ENCODE measurements at places on chromosomes 5 and 9.

DNA sequence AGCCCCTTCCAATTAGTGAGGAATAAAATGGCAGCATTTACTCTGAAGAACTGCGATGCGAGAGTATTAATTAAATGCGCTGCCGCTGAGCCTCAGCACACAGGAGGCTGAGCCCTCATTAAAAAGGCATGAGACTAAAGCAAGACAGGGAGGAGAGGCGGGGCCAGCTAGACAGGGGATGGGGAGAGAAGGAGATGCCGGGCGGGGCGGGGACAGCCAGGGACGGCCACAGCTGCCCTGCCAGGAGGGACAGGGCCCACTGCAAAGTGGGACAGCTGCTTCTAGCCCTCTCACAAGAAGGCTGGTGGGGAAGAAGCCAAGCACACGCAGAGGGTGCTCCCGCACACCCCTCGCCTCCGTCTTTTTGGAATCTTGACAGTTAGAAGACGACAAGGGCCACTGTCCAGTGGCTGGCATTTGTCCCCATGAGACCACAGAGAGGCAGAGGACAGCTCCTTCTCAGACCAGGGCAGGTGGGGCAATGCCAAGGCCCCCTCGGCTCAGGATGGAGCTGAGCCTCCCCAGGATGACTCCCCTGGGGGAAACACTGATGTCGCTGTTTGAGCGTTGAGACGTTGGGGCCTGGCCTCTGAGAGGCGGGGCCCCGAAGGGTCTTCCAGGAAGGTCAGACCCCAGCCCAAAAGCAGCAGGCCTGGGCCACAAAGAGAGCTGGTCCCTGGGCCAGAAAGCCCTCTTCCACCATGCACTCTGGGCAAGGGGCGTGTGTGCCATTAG, 26.9 kb downstream of the ADAMTS2 start:
- DNase-seq, result no peak

- DNase-seq, result no peak
These were observed 34.8 kb downstream of the CAMK2A start for GRCh38 chr5:150254774-150255173.

DNA sequence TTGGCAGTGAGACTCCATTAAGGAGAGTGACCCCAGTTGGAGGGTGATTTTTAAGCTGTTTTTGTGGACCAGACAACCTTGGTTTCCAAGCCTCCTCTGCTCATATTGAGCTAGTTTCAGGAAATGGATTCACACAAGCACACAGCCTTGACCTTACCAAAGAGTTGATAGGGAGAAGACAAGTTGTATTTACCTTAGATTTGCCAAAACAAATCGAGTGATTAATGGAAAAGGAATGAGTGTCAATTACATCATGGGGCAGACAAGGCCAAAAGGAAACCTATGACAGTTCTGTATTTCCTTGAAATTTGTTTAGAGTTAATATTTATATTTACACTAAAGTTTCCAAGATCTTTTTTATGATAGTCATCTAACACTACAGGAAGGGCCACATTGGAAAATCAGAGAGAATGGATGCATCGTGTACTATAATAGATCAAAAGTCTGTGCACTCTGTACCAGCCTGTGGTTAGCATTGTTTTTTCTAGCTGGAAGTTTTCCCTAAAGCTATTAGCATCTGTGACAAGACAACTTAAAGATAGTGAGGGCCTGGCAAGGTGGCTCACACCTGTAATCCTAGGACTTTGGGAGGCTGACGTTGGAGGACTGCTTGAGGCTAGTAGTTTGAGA, 86.0 kb upstream of the FER start:
- no peak for DNase-seq

- DNase-seq, result peak; percentile 22
These were observed at the start of gene ZNF462 for GRCh38 chr9:106862821-106863720. Gene ZNF462, plus strand, starts transcription at chr9:106863166. Its CDS starts 60,218 bp downstream, at chr9:106923384.

- DNase-seq, result no peak
These were observed 313.0 kb upstream of the NREP start for GRCh38 chr5:112070022-112070421.

- no peak for DNase-seq
These were observed 224.9 kb downstream of the CACNA1B start for GRCh38 chr9:138102246-138103051.

DNA sequence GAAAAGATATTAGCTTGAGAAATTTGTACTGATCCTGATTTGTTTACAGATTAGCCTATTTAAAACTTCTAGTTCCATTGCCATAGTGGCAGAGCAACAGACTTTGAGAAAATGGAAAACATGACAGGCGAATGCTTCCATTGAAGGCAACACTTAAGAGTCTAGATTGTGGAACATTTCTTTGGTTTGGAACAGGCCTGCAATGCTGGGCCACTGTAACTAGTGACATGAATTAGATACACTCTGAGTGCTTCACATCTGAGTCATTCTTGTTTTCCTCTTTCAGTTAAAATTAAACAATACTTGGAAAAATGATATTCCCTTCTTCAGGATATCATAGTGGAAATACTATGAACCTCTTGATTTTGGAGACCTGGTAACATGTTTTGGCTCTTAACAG, 453.6 kb upstream of the TUSC1 start:
- no peak for DNase-seq

DNA sequence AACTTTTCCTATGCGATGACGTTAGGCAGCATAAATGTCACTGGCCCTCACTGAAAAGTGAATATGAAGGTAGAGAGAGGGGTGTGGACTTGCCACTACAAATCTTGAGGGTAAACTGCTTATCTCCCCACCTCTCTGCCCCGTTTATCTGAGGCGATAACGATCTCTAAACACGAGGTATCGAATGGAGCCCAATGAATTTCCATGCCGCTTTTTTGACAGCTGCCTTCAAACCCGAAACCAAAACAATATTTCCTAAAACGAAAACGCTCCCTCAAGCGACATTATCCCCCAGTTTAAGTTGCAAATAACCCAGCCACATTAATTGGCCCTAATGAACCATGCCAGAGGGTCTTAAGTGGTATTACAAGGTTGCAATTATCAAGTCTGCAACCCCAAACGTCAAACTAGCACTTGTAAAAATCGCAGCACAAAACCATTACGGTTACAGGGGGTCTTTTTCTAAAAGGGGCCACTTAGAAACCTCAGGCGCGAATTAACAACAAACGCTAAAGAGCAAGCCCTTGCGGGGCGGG, 1.4 kb downstream of the NR3C1 start:
- no peak for DNase-seq

DNA sequence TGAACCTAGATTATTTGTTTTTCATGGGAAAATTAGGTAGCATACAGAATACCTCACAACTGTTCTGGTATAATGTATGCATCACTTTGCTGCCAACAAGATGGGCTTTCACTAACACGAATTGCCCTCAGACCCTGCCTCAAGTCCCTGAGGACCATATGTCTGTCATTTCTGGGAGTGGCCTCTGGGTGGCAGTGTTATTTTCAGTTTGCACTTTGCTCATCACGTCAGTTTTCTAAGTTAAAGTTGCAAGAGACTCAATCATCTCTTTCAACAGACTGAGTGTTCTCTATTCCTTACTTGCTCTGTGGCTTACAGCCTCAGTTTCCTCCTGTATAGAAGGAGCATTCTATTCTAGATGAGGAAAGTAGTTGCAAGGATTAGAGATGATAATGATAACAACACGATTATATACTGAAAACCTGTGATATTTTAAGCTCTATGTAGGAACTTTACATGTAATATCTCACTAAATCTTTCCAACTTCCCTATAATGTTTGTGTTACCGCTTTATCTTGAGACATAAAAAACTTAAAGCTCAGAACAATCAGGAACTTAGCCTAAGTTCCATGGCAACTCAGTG, 55.7 kb downstream of the TSSK1B start:
- DNase-seq, result peak; percentile 66

DNA sequence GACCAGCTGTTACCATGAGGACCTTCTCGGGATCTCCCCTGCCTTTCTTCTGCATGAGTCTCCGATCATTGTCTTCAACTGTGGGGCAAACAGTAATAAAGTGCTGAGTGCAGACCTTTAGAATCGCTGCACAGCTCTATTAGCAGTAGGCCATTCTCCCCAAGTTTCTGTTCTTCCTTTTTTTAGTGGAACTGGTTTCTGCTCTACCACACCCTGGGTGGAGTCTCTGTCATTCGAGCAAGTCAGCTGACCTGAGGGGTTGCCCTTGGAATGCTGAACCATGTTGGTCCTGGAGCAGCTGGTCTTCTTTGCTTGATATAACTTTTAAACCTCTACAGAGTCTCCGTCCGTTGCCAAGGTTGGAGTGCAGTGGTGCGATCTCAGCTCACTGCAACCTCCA, 33.4 kb upstream of the GNPDA1 start:
- DNase-seq, result no peak

DNA sequence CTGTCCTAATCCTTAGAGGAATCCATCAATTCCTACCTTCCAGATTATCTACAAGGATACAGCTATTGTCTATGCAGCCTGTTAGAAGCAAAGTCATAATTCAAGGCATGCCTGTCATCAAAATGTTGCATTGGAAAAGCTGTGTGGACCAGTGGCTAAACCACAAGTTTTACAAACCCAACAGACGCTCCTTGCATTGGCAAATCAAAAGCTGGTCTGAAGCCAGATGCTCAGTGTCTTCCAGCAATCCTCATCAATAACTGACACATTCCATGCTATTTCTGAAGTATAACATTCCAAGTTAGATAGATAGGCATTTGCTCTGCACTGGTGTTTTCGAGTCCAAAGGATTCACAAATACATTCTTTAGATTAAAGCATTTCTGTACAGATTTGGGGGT, 213.6 kb downstream of the EBF1 start:
- no peak for DNase-seq

DNA sequence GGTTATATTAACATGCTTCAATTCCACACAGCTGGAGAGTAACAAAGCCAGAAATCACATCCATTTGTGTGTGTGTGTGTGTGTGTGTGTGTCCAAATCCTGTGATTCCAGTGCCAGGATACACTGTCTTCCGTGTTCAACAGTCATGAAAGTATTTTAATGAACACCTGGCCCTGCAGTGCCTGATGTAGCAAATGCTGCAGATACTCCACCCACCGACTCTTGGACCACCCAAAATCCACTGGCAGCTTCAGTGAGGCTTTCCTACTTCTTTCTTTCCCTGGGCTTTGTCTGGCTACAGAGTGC, 13.1 kb upstream of the INSYN2B start:
- DNase-seq, result no peak

DNA sequence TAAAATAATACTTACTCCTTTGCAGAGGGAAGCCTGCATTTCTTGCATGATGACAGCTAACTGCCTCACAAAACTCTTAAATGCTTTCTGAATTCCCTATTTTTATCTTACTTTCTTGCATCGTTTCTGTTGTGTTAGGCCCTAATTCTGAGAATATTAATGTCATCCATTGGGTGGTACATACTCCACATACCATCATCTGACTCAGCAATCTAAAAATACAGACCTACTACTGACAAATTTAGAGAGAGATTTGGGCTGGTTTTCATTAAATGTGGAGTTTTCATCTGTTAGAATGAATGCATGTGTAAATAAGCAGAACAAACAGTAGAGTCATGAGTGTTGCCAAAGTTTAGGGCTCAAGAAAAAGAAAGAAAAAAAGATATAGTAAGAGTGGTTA, 26.5 kb upstream of the KCNN2 start:
- DNase-seq, result no peak

DNA sequence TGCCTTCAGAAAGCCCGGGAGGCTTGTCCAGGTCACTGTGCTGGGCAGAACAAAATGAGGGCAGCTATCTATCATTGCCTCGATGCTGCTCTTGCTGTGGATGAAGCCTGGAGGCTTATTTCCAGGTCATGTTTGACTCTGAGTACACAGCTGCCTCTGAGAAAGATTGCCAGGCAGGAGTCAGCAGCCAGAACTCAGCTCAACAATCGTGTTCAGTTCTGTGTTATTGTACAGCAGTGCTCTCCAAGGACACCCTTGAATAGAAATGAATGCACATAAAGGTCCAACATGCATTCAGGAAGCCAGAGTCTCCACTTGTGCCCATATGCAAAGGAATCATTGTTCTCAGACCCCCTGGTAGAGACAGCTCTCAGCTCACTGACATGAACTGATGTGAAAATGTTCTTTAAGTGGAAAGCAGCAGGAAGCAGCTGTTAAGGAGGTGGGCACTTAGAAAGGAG, 61.7 kb upstream of the ZFR start:
- no peak for DNase-seq
